ENCODE measurements at places on chromosomes 7 and 10.
A peak's percentile ranks its signal among the peaks of the same experiment; 100 is the strongest.

DNA sequence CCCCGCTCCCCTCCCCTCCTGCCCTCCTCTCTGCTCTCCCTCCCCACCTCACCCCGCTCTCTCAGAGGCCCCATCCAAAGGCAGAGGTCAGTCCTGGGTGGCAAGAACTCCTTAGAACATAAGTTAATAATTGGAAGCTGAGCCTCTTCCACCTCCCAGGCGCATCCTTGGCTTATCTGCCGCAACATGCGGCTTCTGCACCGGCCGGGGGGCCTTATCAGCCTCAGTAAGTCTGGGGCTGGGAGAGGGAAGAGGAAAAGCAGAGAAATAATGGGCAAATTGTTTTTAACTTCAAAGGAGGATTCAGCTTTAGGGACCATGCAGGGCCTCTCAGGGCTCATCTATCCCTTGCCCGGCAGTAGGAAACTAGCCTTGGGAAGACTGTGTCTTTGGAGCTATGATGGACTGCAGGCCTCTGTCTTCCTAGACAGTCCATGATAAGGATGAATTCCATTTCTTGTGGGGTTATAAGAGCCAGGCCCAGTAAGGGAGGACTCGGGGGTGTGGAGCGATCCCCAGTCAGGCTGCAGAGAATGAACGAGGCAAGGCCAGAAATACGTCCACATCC is 411.6 kb downstream of the PLXNA4 start:
- H3K4me3 ChIP-seq = no peak overlapping the region
- no peak for DNase-seq
- peaks cover 16% of the 10 kb centered on the region for H3K27me3 ChIP-seq
- H3K4me1 ChIP-seq = no peaks in the 10 kb centered on the region
- no peak overlapping the region for H3K27ac ChIP-seq

DNA sequence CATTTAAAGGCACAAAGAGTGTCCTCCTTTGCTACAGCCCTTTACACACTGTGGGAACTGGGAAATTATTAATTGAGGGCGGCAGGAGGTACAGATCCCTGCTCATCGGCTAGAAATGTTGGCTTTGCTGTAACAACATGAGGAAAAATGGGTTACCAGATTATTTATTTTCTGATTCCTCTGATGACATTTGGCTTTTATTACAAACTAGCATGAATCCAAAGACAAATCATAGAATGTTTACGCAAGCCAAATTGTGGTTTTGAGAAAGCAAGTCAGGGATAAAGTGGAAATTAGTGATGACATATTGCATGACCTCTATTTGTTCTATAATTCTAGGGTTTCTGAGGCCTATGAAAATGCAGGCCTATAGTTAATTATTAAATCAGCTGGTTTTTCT is 126.1 kb upstream of the TMEM196 start:
- DNase-seq = no peak
- no peak overlapping the region for H3K4me3 ChIP-seq
- no peak overlapping the region for H3K27ac ChIP-seq
- H3K36me3 ChIP-seq = no peaks in the 10 kb centered on the region

GRCh38 chr10:13728898-13729535 is 142.3 kb downstream of the PRPF18 start:
- H3K27ac ChIP-seq = no peak overlapping the region
- H3K27me3 ChIP-seq = no peaks in the 10 kb centered on the region
- no peaks in the 10 kb centered on the region for H3K4me1 ChIP-seq
- no peak overlapping the region for H3K4me3 ChIP-seq
- DNase-seq = no peak
- peaks cover 2% of the 10 kb centered on the region for H3K36me3 ChIP-seq

GRCh38 chr10:92756201-92757065 is 66.7 kb downstream of the HHEX start:
- peaks cover 9% of the 10 kb centered on the region for H3K4me1 ChIP-seq
- no peak overlapping the region for H3K27ac ChIP-seq
- DNase-seq = no peak
- no peak overlapping the region for H3K4me3 ChIP-seq

- H3K36me3 ChIP-seq = peaks cover 2% of the 10 kb centered on the region
- H3K27ac ChIP-seq = no peak overlapping the region
- H3K4me3 ChIP-seq = no peak overlapping the region
- H3K27me3 ChIP-seq = no peaks in the 10 kb centered on the region
These were observed 150.1 kb upstream of the TCF7L2 start for GRCh38 chr10:112799726-112800510.

DNA sequence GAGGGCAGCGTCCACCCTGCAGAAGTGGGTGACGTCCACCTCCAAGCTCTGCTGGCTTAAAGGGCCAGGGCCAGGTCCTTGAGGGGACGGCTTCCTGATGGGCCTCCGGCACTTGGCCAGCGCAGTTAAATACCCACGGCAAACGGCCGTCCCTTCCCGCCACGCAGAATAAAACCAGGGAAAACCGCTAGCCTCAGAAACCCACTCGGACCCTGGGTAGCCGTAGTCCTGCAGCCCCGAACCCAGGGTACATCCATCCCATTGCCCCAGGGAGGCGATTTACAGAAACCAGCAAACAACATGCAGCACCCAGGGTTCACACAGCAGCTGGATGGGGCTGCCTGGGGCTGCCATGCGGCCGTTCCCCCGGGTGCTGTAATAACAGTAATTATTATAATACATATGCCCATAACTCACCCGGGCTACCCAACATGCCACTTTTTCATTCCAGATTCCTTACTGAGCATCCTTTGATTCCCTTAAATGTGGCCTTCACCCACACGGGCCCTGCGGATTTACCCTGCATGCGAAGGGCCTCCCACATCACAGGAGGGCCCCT is 81.5 kb upstream of the PDGFA start:
- peaks cover 40% of the 10 kb centered on the region for H3K4me1 ChIP-seq
- H3K27ac ChIP-seq = peak overlapping the region; percentile 100
- peak overlapping the region; percentile 45 for H3K4me3 ChIP-seq
- no peaks in the 10 kb centered on the region for H3K27me3 ChIP-seq

DNA sequence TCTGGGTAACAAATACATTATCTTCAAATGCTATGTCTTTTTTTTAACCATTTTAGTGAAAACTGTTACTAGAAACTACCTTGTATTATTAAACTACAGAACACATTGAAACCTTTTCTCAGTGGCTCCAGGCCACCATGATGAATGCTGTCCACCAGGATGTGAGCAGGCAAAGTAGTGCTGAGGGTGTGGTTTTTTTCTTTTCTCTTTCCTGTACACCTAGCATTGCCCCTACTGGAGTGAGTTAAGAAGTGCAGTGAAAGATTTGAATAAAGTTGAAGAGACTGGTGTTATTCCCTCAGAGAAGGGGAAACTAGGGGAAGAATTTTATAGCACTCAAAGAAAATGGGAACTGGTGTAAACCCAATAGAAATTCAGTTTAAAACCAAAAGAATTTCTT is 120.0 kb upstream of the SAMD8 start:
- no peak for DNase-seq
- peaks cover 11% of the 10 kb centered on the region for H3K4me1 ChIP-seq
- H3K27ac ChIP-seq = no peak overlapping the region
- no peak overlapping the region for H3K4me3 ChIP-seq
- H3K27me3 ChIP-seq = no peaks in the 10 kb centered on the region

GRCh38 chr10:11397980-11398580 is 213.4 kb downstream of the USP6NL start:
- H3K36me3 ChIP-seq = no peaks in the 10 kb centered on the region
- no peak overlapping the region for H3K4me3 ChIP-seq
- no peak for DNase-seq
- H3K27ac ChIP-seq = peak overlapping the region; percentile 20

DNA sequence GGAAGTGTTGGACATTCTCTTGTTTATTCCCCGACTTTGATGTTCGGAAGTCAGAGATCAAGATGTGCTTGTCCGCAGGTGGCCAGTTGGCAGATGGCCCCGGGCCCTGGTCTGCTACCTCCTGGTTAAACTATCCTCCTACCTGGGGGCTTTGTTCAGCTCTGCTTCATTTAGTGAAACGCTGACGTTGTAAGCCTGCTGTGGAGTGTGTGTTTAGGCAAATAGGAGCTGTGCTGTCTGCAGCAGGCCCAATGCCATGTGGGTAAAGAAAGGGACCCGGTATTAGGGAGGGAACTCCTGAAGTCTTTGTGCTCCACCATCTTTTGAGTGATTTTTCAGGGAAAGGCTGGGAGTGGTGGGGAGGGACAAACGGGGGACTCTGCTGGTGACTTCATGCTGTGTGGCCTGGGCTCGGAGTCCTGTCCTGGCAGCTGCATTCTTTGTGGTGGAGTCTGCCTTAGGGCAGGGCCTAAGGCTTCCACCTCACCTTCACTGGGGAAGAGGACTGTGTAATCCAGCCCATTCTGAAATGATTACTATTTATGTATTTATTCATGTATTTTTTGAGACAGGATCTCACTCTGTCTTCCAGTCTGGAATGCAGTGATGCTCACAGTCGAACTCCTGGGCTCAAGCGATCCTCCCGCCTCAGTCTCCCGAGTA is 171.1 kb upstream of the KLF6 start:
- DNase-seq = no peak
- H3K27ac ChIP-seq = no peak overlapping the region
- no peak overlapping the region for H3K4me3 ChIP-seq
- H3K4me1 ChIP-seq = peaks cover 28% of the 10 kb centered on the region
- H3K36me3 ChIP-seq = peaks cover 4% of the 10 kb centered on the region
- no peaks in the 10 kb centered on the region for H3K27me3 ChIP-seq

DNA sequence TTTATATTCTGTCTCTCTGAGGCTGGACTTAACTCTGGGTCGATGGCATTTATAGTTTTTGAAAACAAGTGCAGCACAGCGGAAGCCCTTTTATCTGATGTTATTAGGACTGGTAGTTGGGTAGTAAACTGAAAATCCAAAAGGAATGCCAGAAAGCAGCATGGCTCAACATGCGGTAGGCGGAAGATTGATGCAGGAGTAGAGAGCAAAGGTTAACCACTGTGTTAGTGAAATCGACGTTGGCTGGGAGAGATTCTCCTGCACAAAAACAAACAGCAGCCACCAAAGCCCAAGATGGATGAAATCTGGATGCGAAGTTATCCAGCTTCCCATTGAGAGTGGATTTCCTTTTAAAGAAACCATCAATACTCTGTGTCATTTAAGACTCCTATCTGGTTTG is 54.5 kb upstream of the EMX2 start:
- no peak overlapping the region for H3K27ac ChIP-seq
- H3K4me1 ChIP-seq = no peaks in the 10 kb centered on the region
- peaks cover 1% of the 10 kb centered on the region for H3K36me3 ChIP-seq
- no peak overlapping the region for H3K4me3 ChIP-seq
- DNase-seq = no peak

GRCh38 chr7:76165973-76166403 is 35.7 kb upstream of the SRRM3 start:
- peak overlapping the region; percentile 95 for H3K27ac ChIP-seq
- no peaks in the 10 kb centered on the region for H3K4me1 ChIP-seq
- no peak for DNase-seq
- H3K27me3 ChIP-seq = no peaks in the 10 kb centered on the region
- H3K36me3 ChIP-seq = peaks cover 8% of the 10 kb centered on the region

- peaks cover under 1% of the 10 kb centered on the region for H3K27me3 ChIP-seq
- H3K4me3 ChIP-seq = no peak overlapping the region
- DNase-seq = no peak
- H3K36me3 ChIP-seq = peaks cover 3% of the 10 kb centered on the region
- H3K27ac ChIP-seq = no peak overlapping the region
- no peaks in the 10 kb centered on the region for H3K4me1 ChIP-seq
These were observed 44.7 kb upstream of the TRUB1 start for GRCh38 chr10:114893251-114893650.

DNA sequence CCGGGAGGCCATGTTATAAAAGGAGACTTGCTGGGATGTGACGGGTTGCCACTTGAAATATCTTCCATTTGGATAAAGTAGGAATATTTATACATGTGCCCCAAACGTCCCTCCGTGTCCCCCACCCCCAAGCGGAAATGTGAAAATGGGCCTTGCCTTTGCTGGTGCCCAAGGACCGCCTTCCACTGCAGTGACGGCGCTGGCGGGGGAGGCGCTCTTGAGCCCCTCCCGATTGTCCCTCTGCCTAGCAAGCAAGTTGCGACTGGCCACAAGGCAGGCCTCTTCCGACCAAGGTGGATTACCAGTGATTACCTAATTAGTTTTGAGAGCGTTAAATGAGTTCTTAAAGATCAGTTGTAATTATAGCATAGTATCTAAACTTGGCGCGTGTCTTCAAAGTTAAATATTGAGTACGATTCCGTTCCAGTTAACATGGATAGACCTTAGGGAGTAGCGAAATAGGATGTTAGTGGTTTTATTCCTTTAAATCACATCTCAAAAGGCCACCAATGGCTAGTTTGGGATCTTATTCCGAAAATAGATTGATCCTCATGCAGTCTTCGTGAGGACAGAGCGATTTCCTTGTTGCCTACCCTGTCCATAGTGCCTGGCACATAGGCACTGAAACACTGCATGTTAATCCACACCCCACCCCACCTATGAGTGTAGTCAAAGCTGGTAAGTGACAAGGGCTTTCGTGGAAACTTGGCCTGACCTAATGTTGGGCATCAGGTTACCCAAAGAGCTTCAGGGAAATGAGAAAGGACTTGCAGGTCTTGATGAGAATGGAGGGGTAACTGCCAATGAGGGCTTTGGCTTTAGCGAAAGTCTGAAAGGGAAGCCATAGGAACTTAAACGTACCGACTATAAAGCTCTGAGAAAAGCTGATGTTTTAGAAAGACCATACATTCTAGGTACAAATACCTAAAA is 1.1 kb downstream of the PPIA start:
- H3K4me1 ChIP-seq = peaks cover 32% of the 10 kb centered on the region
- peak overlapping the region; percentile 98 for H3K27ac ChIP-seq
- no peaks in the 10 kb centered on the region for H3K27me3 ChIP-seq
- peak; percentile 74 for DNase-seq

- H3K4me3 ChIP-seq = peak overlapping the region; percentile 10
- H3K27ac ChIP-seq = peak overlapping the region; percentile 16
- no peak for DNase-seq
These were observed 13.4 kb upstream of the DNAAF5 start for GRCh38 chr7:713139-713457.

- H3K4me1 ChIP-seq = no peaks in the 10 kb centered on the region
- H3K36me3 ChIP-seq = no peaks in the 10 kb centered on the region
- no peak for DNase-seq
- H3K4me3 ChIP-seq = no peak overlapping the region
These were observed 86.0 kb upstream of the PFKP start for GRCh38 chr10:2981361-2981801.

GRCh38 chr10:95263864-95264226 is 27.0 kb downstream of the PDLIM1 start:
- no peak overlapping the region for H3K4me3 ChIP-seq
- no peaks in the 10 kb centered on the region for H3K27me3 ChIP-seq
- peaks cover 4% of the 10 kb centered on the region for H3K36me3 ChIP-seq
- peaks cover 6% of the 10 kb centered on the region for H3K4me1 ChIP-seq
- H3K27ac ChIP-seq = no peak overlapping the region

DNA sequence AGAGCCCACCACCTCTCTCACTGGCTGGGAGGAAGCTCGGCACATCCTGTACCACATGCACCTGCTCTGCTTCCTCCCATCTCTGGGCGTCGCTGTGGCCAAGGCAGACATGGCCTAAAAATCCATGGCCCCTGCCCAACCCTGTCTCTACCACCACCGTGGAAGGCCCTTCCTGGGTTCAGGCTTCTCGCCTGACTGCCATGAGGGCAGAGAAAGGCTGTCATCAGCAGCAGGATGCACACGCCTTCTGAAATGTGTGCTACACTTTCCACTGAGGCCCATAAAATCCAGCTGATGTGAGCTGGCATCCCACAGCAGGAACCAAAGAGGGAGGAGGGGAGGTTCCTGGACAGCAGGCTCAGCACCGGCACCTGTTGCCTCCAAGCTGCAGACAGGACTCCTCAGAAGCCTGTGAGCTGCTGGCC is 93.4 kb downstream of the PTPRN2 start:
- H3K36me3 ChIP-seq = no peaks in the 10 kb centered on the region
- no peaks in the 10 kb centered on the region for H3K27me3 ChIP-seq
- DNase-seq = no peak
- H3K4me3 ChIP-seq = no peak overlapping the region
- peaks cover 9% of the 10 kb centered on the region for H3K4me1 ChIP-seq

GRCh38 chr7:13742811-13743210 is 246.7 kb downstream of the ETV1 start:
- H3K4me1 ChIP-seq = no peaks in the 10 kb centered on the region
- no peak overlapping the region for H3K4me3 ChIP-seq
- no peak for DNase-seq
- peaks cover 10% of the 10 kb centered on the region for H3K27me3 ChIP-seq
- H3K36me3 ChIP-seq = peaks cover 2% of the 10 kb centered on the region
- H3K27ac ChIP-seq = no peak overlapping the region
